Activated CD4-positive, alpha-beta T cell treated with anti-CD3 and anti-CD28 coated beads for 36 hours (primary cell): ENCODE measurements at places on chromosomes 4 and X.

DNA sequence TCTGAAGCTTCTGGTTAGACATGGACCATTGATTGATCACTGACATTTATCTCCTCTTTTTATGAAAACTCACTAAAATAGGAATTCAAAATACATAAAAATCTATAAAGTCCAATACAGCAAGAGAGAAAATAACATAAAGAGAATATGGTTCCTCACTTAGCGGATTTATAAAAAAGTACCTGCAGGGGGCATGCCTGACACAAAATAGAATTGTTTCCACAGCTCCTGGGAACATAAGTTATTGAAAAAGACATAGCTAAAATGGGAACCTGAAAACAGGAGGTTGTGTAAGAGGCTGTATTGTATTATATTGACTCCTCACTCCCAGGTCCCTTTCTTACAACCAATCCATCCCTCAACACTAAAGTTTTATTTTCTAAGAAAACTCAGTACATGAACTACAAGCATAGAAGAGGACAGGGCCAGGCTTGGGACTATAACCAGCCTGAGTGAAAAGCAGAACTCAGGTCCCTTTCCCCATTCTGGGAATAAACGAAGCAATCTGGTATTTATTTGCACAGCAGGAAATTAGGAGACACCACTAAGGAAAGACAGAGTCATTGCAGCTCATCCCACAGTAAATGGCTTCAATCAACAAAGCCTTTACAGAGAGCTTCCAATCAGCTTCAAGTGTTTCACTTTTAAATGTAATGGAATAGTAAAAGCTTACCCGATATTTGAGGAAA lies 121.1 kb upstream of the NDST4 start:
- peak; percentile 5 for DNase-seq

DNA sequence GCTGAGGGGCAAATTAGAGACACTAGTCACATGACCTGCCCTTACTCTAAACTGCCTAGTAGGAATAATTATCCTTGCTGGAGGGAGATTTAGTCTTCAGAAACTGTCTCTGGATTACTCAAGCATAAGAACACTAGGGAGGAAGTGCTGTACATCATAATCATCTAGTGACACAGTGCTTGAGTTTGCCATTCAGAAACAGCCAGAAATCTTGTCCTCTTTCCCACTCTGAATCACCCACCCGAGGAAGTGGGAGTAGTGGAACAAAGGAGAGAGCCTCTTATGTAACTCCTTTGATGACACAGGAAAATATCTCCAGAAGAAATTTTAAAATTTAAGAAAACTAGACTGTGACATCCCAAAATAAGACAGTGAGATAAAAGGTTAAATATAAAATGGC lies 69.3 kb upstream of the PCDH19 start:
- no peak for DNase-seq

DNA sequence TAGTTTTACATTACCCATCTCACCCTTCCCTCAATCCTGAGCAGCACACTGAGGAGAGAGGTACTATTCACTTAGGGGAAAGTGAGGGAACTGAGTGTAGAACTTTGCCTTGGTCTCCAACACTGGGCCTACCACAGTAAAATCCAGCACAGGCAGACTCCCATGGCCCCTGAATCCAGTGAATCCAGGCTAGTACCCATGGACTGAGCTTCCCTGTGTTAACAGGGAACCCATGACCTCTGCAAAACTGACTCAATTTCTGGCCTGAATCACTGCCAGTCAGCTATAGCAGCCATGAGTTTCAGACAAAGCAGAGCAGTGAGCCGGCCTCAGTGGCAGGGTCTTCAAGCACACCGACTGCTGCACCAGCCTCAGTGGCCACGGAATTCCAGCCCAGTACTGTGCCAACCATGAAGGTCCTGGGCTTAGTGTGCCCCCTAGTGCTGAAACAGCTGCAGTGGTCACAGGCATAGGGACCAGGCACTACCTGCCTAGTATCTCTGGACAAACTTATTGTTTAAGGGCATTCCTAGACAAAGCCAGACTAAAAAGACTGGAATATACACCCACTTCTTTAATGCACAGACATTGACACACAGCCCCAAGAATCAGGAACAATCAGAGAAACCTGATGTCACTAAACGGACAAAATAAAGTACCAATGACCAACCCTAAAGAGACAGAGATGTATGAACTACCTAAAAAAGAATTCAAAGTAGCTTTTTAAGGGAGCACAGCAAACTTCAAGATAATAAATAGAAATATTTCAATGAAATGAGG lies 127.4 kb upstream of the RPL34 start:
- DNase-seq = peak; percentile 57

- DNase-seq = peak; percentile 55
These were observed at the start of gene FGFR3 for GRCh38 chr4:1792832-1793495. FGFR3 (plus strand) TSS chr4:1793293; CDS start chr4:1793935, 642 bp downstream.

DNA sequence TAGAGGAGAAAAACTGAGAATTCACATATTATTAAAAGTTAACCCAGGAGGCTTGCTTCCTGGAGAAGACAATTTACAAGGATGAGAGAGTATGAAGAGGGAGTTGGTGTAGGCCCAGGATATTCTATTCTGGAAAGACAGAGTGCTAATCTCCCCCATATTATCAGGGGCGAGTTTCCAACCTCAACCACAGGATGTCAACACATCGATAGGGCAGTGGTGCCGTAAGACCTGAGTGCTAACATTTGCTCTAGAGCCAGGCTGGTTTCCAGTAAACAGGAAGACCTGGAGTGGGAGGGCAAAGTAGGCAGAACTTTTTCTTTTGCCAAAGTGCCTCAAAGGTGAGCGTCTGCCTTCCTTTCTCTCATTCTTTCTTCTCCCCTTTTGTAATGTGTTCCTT lies 2.8 kb upstream of the AWAT1 start:
- DNase-seq = no peak

DNA sequence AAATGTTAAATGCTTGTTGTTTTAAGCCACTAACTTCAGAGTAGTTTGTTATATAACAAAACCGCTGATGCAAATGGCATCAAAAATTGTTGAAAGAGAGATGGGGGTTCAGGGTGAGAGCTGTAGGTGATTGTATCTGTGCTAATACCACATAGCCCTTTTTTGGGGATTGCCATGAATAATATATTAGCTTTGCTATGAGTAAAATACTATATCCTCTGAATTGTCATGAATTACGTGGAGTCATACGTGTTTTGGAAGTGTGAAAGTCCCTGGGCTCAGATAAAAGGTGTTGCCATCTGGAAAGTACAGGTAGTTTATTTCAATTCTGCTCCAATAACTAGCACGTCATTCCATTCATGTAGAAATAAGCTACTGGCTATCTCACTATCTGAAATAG lies 30.6 kb downstream of the DYNLT3 start:
- no peak for DNase-seq

- DNase-seq = peak; percentile 8
These were observed at the start of gene ADGRG2 for GRCh38 chrX:19121898-19122640. ADGRG2 (minus strand) TSS chrX:19122468; CDS start chrX:19068834, 53,634 bp downstream.

- DNase-seq = no peak
These were observed 119.1 kb upstream of the PRDX4 start for GRCh38 chrX:23548164-23548563.

DNA sequence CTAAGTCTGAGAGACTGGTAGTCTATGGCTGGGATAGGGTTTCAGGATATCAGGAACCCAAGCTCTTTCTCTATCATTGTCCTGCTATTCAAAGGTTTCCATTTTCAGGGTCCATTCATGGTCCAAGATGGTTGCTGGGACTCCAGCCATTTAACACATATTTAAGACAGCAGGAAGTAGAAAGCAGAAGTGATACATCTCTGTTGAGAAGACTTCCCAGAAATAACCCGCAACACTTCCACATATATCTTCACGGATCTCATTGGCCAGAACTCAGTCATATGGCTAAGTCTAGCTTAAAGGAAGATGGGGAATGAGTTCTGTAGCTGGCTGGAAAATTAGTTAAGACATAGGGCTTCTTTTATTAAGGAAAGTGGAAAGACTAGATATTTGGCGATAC lies 23.8 kb downstream of the CTSO start:
- DNase-seq = no peak
